ENCODE measurements at places on chromosomes 4 and X.
A peak's percentile ranks its signal among the peaks of the same experiment; 100 is the strongest.

DNA sequence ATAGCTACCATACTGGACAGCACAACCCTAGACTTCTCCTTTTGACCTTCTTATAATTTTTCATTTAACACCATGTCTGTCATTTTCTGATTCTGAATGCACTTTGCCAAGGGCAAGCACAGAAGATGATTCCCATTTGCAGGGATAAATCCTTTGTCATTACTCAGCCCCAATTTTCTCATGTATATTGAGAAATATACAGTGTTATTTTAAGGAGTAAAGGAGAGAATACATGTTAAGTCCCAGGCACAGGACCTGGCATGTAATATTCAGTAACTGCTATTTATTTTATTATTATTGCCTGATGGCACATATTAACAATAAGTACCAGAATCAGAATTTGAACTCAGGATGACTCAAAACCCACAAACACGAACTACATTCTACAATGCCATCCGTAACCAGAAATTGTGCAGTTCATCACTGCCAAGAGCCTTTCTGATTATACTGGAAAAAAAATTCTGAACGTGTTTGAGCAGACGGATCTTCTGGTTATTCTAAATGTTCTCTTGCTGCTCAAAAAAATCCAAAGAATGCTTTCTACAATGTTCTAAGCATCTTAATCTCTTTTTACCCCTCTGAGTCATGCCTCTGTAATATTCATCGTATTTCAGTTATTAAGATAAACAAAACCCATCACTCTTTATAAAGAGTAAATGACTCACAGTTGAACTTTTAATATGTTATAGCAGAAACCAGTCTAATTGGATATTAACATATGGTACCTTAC lies 170.0 kb downstream of the MID1 start:
- DNase-seq, result peak; percentile 56

DNA sequence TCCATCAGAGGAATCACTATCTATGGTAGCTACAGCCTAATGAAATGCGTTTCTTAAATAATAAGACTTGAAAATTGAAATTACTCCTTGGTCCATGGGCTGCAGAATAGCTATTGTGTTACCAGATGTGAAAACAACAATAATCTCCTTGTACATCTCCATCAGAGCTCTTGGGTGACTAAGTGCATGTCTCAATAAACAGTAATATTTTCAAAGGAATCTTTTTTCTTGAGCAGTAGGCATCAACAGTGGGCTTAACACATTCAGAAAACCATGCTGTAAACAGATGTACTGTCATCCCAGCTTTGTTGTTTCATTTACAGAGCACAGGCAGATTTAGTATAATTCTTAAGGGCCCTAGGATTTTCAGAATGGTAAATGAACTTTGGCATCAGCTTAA lies 67.3 kb downstream of the GLUD2 start:
- DNase-seq, result no peak

DNA sequence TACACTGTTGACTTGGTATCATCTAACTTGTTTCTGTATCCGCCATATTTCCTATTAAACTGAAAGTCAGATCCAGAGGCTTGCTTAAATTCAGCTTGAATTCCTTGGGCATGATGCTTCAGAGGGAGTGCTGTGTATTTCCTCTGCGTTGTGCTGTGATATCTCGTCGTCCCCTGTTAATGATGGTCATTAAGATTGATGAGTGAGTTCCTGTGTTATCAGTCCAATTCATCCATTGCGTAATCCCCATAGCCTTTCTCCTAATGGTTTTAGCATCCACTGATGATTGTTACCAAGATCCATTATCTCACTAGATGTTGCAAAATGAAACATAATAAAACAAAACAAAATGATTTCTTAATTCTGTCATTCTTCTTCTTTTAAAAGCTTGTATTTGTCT lies 31.3 kb upstream of the CHM start:
- no peak for DNase-seq

GRCh38 chrX:118519411-118520215 lies 24.0 kb downstream of the DOCK11 start:
- DNase-seq, result no peak

DNA sequence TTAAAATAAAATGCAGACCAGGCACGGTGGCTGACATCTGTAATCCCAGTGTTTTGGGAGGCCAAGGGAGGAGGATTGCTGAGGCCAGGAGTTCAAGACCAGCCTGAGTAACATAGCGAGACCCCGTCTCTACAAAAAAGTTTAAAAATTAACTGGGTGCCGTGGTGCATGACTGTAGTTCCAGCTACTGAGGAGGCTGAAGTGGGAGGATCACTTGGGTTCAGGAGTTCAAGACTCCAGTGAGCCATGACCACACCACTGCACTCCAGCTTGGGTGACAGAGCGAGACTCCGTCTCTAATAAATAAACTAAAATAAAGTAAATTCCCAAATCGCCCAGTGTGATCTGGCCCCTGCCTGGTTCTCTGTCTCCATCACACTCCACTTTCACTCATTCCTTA lies 43.7 kb downstream of the TENM3 start:
- no peak for DNase-seq

DNA sequence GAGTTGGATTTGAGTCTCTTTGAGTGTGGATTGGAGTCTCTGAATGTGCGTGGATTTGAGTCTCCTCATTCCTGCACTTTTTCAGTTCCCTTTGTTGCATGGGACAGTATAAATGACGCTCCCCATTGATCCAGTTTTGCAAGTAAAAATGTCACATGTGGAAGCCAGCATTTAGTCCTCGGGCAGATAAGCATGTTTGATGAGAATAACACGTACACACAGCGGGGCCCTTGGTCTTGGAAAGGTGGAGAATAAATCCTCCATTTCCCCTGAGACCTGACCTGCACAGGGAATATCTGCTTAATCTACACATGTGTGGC lies 8.1 kb downstream of the P2RY8 start:
- DNase-seq, result no peak

- no peak for DNase-seq
Measured at GRCh38 chr4:98484031-98484430, 174.4 kb downstream of the TSPAN5 start.

DNA sequence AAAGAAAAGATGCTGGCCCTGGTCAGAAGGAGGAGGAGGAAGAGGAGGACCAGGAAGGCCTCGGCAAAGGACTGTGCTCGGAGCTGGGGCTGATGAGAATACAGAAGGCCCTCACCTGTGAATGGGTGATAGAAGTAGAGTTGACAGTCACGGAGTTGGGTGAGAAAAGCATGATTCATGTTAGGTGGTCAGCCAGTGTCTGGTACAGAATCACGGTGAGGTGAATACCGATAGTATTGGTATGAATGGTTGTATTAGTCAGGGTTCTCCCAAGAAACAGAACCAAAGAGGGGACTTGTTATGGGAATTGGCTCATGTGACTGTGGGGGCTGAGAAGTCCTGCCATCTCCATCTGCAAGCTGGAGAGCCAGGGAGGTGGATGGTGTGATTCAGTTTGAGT lies 32.5 kb upstream of the FAM156A start:
- DNase-seq, result no peak

DNA sequence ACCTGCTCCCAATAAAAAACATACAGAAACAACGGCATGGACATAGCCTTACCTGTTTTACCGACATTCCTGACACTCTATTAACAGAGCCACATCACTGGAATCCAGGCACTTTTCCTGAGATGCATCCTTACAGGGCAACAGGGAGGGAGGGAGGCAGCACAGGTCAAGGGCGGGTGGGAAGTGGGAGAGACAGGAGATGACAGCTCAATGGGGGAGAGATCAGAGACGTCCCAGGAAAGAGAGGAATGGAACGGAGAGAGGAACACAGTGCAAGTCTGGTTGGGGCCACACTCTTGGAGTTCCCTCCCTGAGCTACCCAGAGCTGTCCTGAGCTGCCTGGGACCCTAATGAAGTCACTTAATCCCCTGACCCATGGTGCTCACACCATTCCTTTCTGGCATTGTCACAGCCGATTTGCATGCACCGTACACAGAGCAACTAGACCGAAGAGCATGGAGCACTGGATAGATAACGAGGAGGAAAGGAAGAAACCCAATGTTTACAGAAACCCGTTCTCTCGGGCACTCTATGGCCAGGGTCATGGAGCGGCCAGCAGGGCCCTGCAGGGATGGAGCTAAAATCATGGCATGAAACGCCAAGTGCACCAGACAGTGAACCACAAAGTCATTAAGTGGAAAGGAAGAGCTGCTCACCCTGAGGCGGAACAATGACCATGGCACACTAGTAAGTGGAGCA lies 93.1 kb downstream of the NSUN7 start:
- no peak for DNase-seq

- DNase-seq, result no peak
Measured at GRCh38 chrX:154419189-154419588, 7.8 kb downstream of the TAFAZZIN start.

DNA sequence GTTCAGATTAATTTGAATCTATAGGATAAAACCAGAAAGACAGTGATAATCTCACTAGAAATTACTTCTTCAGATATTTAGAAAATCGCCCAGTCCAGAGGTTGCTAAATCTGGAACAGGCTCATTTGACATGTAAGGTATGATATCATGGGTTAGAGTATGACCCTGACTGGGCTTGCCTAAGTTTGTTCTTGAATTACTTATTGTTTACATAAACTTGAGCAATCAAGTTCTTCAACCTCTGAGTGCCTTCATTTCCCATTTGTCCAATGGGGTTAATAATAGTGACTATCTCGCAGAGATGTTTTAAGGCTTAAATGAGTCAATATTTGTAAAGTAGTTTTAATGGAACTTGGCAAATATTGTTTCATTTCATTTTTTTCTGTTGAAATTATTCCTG lies 1947.6 kb upstream of the IGFBP7 start:
- DNase-seq, result no peak

DNA sequence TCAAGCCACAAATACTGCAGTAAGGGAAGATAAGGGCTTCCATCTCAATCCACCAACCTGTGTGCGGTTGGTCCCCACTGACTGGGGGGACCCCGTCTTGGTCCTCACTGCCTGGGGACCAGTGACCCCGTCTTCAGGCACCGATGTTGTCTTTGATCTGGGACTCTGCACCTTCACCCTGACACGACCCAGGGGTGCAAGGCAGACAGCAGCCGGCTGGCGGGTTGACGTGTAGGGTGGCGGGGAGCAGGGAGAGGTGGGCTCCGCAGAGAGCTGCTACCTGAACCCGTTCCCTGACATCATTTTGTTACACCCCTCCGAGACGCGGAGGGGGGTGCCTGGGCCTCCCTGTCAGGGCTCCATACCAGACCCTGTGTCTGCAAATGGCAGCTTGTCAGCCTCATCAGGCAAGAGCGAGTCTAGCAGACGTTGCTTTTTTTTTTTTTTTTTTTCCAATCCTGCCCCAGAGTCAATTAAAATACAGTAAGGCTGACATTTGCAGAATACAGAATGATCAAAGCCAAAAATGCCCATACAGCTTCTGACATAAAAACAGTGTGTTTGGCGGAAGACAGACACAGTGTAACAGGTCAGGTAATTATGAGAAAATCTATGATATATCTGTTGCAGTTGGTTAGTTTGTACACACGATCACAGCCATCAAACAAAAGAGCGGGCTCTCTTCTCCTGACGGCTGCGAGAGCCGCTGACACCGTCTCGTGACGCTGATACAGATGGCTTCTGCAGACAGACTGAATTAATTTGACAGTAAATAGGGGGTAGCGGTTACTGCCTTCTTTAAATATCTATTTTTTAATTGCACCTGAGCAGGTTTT lies 118.6 kb downstream of the CRLF2 start:
- DNase-seq, result no peak

GRCh38 chrX:73855546-73855945 lies 292.5 kb downstream of the CHIC1 start:
- no peak for DNase-seq

DNA sequence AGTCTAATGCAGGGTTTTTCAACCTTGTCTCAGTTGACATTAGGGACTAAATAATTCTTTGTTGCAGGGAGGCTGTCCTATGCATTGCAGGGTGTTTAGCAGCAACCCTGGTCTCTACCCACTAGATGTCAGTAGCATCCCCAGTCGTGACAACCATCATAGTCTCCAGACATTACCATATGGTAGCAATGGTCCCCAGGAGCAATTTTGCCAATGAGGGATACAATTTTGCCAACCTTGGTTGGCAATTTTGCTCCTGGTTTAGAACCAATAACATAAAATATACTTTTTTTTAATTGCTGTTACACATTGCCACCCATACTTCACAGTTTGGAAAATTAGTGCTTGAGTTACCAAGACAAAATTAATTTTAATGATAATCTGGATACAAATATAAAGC lies 6.0 kb downstream of the EREG start:
- DNase-seq, result no peak

DNA sequence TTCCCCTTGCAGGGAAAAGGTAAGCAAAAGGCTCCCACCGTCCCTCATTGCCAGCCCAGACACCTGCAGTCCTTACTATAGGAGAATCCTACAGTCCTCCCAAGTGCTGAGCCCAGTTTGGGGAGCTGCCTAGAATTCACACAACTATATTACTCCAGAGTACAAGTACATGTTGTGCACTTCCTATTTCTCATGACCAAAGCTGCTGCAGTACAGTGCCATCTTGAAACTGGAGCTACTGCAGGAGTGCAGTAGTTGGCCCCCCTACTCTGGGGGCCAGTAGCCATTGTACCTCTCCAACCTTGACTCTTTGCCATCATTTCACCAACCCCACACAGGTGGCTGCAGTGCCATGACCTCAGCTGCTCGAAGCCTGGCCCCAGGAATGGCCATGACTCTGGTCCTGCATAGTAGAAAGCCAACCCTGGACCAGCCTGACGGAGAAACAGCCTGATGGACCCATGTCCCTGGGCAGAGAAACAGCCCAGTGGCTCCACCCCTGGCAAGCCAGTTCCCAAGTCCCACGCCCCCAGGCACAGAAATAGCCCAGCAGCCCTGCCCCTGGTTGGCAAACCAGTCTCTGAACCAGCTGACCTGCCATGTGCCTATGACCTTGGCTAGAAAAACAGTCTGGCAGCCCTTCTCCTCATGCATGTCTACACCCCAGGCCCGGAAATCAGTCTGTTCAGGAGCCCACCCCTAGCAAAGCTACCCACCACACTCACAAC lies 51.9 kb downstream of the PHKA1 start:
- DNase-seq, result no peak

- no peak for DNase-seq
Measured at GRCh38 chr4:8254076-8254475, 15.5 kb upstream of the HTRA3 start.

DNA sequence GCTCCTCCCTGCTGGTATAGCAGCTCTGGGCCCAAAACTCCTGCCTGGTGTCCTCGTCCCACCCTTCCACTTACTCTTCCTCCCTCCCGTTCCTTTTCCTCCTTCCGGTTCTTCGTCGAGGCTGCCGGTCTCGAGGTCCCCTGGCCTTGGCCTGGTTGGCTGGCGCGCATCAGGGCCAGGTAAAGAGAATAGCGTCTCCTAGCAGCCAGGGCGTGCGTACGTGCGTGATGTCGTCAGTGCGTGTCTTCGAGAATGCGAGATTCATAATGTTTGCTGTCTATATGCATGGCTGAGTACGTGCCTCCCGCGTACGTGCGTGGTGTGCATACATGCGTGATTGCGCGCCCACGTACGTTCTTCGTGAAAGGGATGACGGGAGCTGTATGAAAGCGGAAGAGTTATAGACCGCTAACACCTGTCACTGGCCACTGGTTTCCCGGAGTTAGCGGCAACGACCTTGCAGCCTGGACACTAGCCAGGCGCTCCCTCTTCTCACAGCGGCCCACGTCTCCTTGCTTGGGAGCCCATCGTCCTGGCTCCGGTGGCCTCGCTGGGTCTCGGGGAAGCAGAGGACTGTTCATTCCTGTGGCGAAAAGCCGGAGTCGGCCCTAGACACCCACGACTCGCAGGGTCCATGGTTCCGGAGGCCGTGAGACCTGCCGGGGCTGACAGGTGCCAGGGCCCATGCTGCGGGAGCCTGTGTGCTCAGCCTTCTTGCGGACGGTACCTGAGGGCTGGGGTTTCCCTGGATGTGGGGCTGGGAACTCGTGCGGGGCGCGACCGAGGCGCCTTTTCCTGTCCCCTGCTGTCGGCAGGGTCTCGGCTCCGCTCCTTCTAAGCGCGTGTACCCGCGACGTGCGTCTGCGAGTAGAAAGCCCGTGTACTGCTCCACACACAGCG lies at the start of gene EOLA1:
TSS of gene EOLA1 (plus strand) at position 392 of the 900 bp plus-strand sequence. CDS start 4,619 bp downstream, outside the sequence.
- DNase-seq, result peak; percentile 92
